ENCODE measurements at places on chromosomes 6 and 20.
A peak's percentile ranks its signal among the peaks of the same experiment; 100 is the strongest.

DNA sequence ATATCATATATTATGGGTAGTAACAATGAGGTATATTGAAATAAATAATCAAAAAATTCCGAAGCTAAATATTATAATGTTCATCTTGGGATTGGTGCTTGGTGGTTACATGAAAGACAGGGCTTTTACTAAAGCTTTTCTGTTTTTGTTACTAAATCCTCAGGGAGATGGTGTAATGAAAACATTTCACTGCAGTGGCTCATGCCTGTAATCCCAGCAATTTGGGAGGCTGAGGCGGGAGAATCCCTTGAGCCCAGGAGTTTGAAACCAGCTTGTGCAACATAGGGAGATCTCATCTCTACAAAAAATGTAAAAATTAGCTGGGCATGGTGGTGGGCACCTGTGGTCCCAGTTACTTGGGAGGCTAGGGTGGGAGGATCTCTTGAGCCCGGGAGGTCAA, 42.9 kb downstream of the AFG1L start:
- DNase-seq = no peak

DNA sequence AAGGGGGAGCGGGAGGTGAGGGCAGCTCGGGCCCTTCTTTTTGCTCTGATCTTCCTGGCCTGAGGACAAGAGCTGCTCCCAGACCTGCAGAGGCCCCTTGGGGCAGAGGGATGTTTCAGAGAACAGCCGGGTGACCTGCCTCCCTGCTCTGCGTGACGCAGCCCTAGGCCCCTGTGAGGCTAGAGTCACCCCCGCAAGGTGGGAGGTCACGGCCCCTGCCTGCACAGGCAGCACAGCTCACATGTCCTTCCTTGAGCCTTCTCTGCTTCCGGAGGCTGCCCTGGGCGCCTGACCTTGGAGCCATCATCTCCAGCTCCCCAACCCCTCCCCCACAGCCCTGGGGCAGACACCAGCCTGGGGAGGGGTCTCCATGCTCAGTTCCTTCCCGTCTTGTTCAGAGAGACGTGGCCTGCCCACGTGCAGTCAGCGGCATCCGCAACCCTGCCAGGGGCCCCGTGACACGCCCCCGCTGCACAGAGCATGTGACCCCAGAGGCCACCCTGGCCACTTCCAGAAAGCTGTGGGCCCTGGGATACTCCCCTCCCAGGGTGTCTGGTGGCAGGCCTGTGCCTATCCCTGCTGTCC, at the start of gene BIRC7:
TSS of gene BIRC7 (plus strand) at position 507 of the 585 bp plus-strand sequence. CDS start 192 bp downstream, outside the sequence.
- no peak for DNase-seq

DNA sequence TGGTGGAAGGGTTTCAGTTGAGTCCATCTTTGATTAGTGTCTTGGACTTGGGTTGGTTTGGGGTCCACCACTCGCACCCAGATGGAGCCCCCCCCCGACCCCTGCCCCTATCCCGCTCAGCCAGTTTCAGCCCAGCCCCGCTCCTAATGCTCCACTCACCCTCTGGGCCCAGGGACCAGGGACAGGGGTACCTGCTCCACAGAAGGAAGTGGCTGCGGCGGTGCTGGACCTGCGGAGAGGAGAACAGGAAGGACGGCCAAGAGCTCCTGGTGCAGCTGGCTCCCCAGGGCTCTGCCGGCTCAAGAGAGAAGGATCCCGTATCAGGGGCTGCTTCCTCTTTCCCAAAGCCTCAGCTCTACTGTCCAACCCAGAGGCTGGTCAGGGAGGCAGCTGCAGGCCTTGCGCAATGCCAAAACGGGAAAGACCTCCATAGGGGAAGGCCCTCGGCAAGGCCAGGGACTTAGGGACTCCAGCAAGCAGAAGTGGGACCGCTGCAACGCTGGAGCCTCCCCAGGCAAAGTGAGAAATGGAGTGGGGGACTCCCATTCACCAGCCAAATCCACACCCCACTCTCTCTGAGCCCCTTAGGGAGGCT, at the start of gene SIGLEC1:
TSS of gene SIGLEC1 (minus strand) at position 322 of the 595 bp plus-strand sequence. CDS start 5,472 bp downstream, outside the sequence.
- DNase-seq = peak; percentile 31

DNA sequence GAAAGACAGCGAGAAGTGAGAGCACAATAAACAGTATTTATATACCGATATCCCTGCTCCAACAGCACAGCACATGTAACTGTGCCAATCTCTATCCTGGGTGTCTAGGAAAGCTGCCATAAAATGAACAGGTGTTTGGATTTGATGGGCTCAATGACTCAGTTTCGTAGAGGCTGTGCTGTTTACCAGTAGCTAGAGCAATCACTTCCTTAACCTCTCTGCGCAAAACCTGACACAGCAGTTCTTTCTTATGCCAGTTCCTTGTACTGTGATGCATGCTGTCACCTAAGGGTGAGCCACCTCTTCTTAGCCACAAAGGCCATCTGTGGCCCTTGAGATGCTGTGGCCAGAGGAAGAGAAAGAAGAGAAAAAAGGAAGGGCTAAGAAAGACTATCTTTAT, 59.3 kb downstream of the SHPRH start:
- DNase-seq = no peak

GRCh38 chr6:42509765-42510164, 54.1 kb upstream of the UBR2 start:
- DNase-seq = no peak

GRCh38 chr6:679282-679681, 13.7 kb downstream of the EXOC2 start:
- DNase-seq = no peak

GRCh38 chr6:113697632-113698410, 159.3 kb upstream of the MARCKS start:
- DNase-seq = no peak

GRCh38 chr6:4485735-4486134, 290.5 kb upstream of the CDYL start:
- DNase-seq = no peak

- no peak for DNase-seq
Observed at GRCh38 chr6:7640607-7641577, 50.9 kb downstream of the SNRNP48 start.

- DNase-seq = no peak
Observed at GRCh38 chr20:21033817-21034216, 72.3 kb downstream of the LINC00237 start.

DNA sequence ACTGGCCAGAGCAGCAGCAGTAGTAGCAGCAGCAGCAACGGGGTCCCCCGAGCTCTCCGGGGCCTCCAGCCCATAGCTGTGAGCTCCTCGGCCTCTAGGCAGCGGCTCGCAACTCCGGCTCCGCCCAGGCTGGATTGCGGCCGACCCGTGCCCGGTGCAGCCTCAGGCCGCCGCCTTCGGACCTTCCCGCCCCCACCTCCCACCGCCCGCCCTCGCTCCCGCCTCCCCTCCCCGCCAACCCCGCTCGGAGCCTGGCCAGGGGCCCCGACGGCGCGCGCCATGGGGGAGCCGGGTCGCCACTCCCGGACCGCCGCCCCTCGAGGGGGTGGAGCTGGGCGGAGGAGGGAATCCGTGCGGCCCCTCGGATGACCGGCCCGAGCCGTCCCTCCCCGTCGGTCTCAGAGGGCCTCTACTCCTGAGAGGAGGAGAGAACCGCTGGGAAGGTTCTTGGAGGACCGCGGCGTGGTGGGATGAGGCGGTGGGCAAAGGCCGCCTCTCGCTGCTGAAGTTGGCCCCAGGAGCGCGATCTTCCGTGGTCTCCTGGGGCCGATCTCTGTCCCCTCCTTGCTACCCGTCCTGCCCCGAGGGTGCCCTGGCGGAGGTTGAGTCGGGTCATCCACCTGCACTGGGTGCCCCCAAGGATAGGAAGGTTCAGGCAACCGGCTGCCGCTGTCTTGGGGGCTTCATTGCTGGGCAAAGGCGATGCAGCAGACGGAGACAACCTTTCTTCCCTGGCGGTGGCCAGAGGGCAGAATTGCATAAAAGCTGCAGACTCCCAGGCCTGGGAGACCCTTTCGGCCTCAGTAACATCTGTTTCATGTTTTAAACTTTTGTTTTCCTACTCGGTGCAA, at the start of gene ADAM33:
TSS of gene ADAM33 (minus strand) at position 80 of the 851 bp plus-strand sequence. CDS start at position 74, 6 bp downstream.
- DNase-seq = no peak

- DNase-seq = no peak
Observed at GRCh38 chr6:34070315-34071135, 75.4 kb downstream of the GRM4 start.

GRCh38 chr6:21522143-21522747, 71.3 kb upstream of the SOX4 start:
- DNase-seq = no peak

- no peak for DNase-seq
Observed at GRCh38 chr6:113999284-113999683, 28.3 kb upstream of the HDAC2 start.

DNA sequence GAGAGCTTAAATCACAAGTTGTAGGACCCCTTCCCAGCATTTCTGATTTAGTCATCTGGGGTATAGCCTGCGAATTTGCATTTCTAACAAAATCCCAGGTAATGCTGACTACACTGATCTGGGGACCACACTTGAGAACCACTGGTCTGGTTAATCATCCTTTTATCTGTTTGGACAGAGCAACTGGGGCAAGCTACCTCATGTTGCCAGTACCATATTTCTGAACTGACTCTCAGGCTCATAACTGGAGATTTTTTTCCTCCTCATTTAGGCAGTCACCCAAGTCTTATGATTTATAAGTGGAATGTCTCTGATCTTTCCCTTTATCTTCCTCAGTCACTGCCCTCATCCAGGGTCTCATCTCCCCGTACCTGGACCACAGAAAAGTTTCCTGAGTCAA, 12.0 kb upstream of the GTF3C6 start:
- no peak for DNase-seq

DNA sequence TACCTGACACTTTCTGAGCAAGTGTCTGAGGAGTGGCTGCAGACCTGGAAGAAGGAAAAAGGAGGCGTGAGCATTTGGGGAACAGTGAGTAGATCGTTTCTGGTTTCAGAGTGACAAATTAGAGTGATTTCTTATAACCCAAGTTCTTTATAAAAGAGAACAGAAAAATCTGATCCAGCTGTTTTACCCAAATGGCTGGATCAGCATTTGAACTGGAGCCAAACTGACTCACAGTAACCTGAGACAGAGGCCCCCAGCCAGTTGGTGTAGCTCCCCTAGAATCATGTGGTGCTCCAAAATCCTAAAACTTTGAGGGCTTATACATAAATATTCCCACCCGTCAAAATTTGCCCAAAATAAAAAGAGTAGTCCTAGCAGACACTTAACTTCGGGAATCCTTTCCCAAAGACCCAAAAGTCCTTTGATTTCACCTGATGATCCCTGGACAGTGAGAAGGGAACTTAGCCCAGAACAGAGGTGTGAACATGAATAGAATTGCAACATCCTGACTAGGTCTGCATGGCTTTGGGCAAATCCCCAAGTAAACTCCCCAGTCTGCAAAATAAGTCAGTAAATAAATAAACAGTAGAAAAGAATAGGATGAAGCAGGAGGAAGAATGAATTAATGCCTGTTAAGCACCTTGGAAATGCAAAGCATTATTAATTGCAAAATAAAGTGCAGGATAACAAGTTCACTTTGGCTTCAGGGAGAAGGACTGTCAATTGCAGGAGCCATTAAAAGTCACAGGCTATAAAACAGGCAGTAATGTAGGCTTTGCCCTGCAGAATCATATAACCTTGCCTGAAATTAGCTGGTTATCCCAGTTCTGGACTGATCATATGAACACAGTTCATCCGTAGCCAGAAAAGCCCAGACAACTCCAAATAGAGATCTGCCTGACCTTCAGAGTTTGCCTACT, 262.0 kb upstream of the JARID2 start:
- DNase-seq = no peak

DNA sequence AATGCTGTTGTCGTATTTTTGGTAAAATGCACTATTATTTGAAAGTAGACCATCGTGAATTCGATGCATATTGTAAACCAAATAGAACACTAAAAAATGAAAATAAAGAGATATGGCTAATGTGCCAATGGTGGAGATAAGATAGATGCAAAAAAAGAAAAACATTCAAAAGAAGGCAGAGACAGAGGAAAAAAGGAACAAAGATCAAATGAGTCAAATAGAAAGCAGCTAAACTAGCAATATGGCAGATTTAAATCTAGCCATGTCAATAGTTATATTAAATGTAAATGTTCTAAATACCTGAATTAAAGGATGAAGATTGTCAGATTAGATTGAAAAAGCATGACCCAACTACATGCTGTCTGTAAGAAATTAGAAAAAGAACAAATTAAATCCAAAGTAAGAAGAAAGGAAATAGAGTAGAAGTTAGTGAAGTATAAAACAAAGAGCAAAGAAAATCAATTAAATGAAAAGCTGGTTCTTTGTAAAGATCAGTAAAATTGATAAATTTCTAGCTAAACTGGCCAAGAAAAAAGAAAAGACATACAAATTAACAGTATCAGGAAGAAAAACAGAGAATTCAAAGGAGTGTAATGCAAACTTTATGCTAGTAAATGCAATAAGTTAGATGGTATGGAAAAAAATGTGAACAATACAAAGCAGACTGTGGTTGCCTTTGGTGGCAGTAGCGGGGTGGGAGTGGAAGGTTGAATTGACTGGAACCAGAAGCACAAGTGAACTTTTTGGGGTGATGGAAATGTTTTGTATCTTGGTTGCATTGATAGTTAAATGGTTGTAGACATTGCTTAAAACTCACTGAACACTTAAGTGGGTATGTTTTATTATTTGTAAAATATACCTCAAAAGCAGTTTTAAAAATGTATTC, 44.8 kb downstream of the PTPN1 start:
- DNase-seq = no peak

DNA sequence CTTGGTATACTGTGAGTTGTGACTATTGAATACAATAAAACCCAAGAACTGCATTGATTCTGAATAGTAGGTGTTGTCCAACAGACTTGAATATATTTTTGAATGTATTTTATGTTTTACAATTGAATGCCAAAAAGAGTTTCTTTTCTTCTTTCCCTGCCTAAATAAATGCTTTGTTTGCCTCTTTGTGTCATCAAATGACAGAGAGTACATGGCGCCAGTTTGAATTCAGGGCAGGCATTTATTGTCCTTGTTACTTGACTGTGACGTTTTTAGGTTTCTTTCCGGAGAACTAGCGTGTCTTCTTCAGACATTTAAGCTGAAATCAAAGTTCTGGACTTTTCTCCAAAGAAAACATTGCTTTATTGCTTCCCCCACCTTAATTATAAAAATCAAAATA, 16.6 kb downstream of the KIF3B start:
- DNase-seq = no peak

DNA sequence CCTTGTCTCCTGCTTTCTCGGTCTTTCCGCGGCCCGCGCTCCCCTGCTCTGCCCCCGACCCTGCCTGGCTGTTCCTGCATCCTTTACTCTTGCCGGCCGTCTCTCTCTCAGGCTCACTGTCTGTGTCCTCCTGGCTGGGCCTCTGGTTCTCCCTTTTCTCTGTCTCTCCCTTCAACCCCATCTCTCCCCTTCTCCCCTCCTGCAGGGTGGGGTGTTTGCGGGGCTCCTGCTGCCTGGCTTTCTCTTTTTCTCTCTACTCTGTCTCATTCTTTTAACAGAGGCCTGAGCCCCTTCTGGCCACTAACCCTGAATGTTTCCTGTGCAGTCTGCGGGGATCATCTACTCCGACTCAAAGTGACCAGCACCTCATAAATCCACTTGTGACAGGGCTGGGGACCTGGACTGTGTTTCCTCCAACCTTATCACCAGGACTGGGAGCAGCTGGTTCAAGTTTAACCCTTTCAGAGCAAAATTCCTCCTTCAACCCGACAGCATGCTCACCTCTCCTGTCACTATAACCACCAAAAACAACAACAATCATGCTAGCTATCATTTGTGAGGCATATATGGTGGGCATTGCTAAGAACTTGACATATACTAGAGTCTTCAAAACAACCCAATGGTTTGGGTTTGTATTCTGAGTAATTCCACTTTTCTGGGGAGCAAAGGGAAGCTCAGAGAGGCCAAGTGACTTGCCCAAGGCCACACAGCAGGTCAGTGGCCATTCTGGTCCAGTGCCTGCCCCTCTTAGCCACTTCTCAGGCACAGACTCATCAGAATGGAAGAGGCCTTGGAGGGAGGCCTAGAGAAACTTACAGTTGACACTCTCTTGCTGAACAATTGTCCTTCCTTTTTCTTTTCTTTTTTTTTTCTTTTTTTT, 811 bp upstream of the RSPO4 start:
- no peak for DNase-seq

GRCh38 chr6:27669624-27670301, 196.9 kb upstream of the ZNF184 start:
- no peak for DNase-seq

Data from hippocampal formation (tissue), 2 donors.